ENCODE measurements at places on chromosomes 7 and 10.

GRCh38 chr10:92493362-92493761 is 80.5 kb downstream of the IDE start:
- no peak for DNase-seq

GRCh38 chr7:45171946-45172345 is 14.4 kb downstream of the RAMP3 start:
- no peak for DNase-seq

- no peak for DNase-seq
Measured at GRCh38 chr10:81978238-81978637, 103.2 kb downstream of the NRG3 start.

GRCh38 chr7:95788884-95789283 is 16.5 kb downstream of the DYNC1I1 start:
- DNase-seq = no peak

- DNase-seq = no peak
Measured at GRCh38 chr10:95241533-95241932, 47.5 kb downstream of the ACSM6 start.

DNA sequence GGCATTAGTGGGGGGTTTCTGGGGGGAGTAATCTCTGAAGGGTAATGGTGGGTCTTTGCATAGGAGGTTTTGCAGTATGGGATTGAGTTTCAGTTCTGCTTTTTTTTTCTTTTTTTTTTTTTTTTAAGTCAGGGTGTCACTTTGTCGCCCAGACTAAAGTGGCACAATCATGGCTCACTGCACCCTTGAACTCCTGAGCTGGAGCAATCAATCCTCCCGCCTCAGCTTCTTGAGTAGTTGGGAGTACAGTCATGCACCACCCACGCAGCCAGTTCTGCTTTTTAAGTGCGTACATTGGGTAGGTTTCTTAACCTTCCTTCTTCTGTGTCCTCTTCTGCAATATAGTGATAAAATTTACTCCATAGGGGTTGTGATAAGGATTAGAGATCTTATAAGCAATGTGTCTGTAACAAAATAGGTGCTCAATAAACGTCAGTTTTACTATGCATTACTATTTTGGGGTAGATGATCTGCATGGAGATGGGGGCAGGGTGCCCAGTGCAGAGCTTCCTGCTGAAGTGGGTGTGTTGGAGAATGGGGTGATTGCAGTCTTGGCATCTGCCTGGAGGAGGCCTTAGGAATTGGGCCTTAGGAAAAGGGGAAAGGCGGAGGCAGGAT is 9.6 kb downstream of the KAZALD1 start:
- peak; percentile 94 for DNase-seq

DNA sequence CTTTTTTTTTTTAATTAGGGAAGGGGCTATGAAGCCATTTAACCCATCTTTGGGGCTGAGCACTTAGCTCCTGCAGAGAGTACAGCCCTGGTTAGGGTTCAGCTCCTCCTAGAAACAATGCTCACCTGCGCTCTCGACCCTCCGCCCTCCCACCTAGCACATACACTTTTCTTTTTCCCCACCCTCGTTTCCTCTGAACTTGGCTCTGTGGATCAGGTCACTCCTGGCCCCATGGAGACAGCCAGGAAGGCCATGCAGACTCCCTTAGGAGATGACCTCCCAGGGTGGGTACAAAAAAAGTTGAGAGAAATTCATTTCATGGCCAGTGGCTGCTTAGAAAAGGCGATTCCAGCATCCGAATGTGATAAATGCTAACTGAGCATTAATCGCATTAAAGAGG is 15.8 kb downstream of the PAX2 start:
- DNase-seq = no peak

GRCh38 chr10:47294501-47294900 is 5.5 kb upstream of the GDF10 start:
- DNase-seq = no peak

GRCh38 chr10:24210501-24210900 is 1.6 kb downstream of the KIAA1217 start:
- DNase-seq = no peak

DNA sequence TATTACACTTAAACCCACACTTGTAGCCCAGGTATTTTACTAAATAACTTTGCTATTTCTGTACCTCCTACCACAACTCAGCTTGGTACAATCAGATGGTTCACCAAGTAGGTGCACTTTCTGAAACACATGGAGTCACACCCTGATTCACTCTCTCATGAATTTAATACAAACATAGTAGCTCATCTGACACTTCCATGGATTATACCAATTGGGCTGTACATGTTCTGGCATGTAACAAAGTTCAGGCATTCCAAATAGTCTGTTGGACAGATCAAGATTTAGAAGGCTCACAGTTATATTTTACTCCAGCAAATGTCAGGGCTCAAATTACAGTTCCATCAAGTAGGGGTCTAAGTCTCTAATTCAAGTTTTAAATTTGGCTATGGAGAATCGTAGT is 62.2 kb upstream of the RNF148 start:
- DNase-seq = no peak

- DNase-seq = no peak
Measured at GRCh38 chr7:4182605-4183300, 499.3 kb upstream of the FOXK1 start.

DNA sequence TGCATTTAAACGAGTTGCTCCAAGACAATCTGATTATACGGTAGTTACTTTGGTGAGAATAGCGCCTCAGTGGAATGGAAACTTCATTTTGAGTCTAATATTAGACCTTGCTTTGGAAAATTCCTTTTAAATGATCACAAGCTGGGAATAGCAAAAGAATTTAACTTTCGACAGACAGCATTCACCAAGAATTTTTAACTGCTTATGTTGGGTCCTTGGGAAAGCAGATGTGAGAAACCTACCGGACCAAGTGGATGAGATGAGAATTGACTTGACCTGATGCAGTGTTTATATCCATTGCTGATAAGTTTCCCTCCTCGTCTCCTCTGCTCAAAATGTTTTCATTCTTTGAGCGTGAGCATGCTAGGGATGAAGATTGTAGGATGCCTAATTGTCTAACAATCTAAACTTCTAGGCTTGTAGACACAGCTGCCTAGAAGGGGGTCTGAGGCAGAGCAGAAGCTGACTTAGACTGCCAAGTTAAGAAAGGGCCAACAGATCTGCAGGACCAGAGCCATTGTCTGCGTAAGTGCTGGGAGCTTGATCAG is 126.9 kb downstream of the CNNM2 start:
- no peak for DNase-seq

- no peak for DNase-seq
Measured at GRCh38 chr10:24904824-24905223, 47.6 kb downstream of the PRTFDC1 start.

DNA sequence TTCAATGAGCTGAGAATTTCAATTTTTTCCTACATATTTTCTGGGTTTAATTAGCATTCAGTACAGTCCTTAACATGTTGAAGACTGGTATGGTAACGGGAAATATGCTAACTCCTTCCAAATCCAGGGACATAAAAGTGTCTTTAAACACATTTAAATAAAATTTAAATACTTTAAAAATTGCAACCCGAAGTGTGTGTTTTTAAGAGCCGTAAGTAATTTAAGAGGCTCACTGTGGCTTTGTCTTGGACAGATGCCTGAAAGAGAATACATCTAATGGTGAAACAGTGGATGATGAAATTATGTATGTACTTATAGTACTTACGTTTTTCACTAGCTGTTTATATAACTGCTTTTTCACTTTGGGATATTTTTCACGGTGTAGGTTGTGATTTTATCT is 687.3 kb upstream of the CELF2 start:
- DNase-seq = no peak

DNA sequence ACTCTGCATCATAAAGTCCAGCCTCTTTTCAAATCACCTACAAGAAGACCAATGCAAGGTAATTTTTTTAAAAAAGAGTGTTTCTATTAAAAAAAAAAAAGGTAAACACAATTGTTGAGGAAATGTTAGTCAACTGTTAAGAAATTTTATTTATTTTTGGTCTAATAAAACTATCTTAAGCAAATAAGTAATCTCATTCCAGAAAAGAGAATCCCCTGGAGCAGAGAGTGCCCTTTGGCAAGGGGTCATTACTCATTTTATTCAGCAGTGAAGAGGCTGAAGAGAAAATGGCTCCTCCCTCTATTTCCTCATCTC is 63.4 kb upstream of the GSDME start:
- DNase-seq = no peak

DNA sequence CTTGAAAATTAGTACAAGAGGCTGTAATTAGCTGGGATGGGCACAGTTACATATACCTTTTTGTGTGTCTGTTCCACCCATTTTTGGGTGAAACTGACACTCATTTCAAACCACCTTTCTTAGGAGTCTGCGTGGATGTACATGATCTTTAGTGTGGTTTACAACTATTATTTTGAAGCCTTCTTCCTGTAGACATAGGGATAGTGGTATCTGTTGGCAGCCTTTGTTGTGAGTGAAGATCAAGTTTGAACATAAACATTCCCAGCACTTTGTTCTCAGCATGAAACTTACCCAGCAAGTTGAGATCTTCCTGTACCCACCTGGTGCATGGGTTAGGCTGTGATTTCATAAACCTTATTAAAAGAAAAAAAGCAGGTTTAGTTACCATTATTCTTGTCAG is 2.0 kb downstream of the BAG3 start:
- DNase-seq = no peak

DNA sequence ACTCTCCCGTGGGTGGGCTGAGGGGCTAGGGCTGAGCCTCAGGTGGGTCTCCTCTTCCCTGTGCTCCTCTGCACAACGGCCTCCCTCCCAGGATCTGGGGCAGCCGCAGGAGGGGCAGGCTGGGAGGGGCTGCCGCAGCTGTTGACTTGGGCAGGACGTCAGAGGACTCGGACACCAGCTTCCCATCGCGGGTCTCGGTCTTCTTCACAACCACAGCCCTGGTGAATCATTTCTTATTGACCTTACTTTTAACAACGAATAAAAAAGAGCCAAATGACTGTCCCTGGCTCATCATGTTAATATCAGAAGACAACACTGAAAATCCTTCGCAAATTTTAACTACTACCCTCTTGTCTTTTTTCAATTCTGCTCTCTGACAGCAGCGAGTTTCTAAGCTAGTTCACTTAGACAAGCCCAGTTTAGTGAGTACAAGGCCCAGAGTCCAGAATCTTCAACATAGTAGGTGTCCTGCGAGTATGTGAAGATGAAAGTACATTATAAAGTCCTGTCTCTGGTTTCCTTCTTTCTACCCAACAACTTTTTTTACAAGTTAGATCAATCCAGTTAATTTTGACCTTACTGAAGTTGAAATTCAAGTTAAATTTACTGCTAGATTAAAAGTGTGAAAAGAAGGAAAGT is 32.4 kb downstream of the CTNNA3 start:
- DNase-seq = no peak

DNA sequence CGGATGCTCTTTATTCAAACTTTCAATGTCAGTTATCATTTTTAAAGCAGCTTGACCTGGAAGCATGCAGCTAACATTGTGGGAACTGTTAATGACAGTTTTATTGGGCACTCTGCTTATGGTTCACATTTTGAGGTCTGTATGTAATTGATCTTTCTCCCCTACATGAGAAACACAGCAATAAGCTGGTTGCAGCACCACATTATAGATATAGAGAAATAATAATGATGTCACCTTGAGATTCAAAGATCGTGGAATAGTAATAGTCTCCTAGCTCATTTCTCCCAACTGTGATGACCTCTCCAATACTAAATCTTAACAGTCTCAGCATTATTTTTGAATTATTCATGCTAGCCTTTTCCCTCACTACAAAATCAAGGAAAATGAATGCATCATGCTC is 22.7 kb upstream of the MGMT start:
- no peak for DNase-seq

GRCh38 chr10:17510242-17510908 is 56.0 kb upstream of the ST8SIA6 start:
- no peak for DNase-seq

DNA sequence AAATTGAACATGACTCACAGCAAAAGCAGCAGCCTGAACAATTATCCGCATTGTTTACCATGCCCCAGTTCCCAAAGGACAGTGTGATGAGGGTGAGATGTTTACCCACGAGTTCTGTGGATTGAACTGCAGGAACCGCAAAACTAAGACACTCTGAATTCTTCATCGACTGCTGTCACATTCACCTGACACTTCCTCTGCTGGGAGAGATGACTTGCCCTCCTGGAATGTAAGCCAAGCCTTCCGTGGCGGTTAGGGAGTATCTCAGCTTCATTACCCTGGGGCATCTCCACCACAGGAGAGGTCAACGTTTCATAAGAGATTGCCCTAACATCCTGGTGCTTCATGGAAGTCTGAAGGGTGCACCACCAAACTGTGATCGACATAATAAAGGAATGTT is 374.6 kb upstream of the ADARB2 start:
- DNase-seq = no peak

- DNase-seq = no peak
Measured at GRCh38 chr10:20215547-20216152, 399.4 kb downstream of the PLXDC2 start.

- DNase-seq = no peak
Measured at GRCh38 chr10:60950300-60950699, 6.3 kb upstream of the RHOBTB1 start.

DNA sequence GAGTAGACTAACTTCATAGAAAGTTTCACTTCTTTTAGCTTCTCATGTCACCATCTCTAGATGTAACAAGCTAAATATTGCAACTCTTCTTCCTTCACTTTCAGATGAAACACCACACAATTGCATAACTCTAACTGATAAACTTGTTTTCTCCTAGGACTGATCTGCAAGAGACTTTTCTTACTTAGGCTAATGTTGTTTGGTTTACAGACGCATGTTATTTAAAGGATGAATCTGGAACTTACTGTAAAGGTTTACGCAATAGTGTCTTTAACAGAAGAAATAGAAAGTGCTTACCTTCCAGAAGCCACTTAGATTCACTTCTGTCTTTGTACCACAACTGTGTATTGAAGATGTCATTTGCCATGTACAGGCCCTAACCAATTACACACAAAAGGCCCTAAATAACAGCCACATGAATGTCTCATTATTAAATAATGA is 22.1 kb upstream of the ZC3HAV1 start:
- DNase-seq = peak; percentile 100

Data from SIG-M5 (cell line).